ENCODE measurements at places on chromosomes 6 and 20. TPM values are rescaled to one million over a fixed set of nuclear protein-coding genes. Genes with fewer than 3 reads are reported as not detected.

The ZNF133 gene
- 26.0 TPM for total RNA-seq

The GMPR gene
- total RNA-seq = 15.3 TPM

The SMOC2 gene
- not detected for total RNA-seq

The ULBP1 gene
- total RNA-seq = 0.44 TPM

The SASH1 gene
- total RNA-seq = 106 TPM

The GGTLC1 gene
- total RNA-seq = not detected

The CPXM1 gene
- 0.83 TPM for total RNA-seq

The DDO gene
- total RNA-seq = 0.66 TPM

The PET117 gene
- total RNA-seq = 12.9 TPM
